ENCODE measurements at places on chromosomes 6 and 20. TPM values are rescaled to one million over a fixed set of nuclear protein-coding genes. Genes with fewer than 3 reads are reported as not detected.

CHRNA4 gene
- 0.61 TPM for total RNA-seq

LY6G6D gene
- not detected for total RNA-seq

ENPP1 gene
- 1.3 TPM for total RNA-seq

STXBP5 gene
- total RNA-seq: 11.5 TPM

MDFI gene
- total RNA-seq: 0.49 TPM

FAM135A gene
- 16.1 TPM for total RNA-seq

MUC21 gene
- not detected for total RNA-seq

TNF gene
- total RNA-seq: not detected

PRSS16 gene
- 3.3 TPM for total RNA-seq

LPIN3 gene
- 19.2 TPM for total RNA-seq

AKAP12 gene
- 196 TPM for total RNA-seq

GRM1 gene
- total RNA-seq: not detected

IL17F gene
- total RNA-seq: not detected

RAET1L gene
- 0.49 TPM for total RNA-seq

VEGFA gene
- 33.4 TPM for total RNA-seq

RFX6 gene
- total RNA-seq: not detected

CRISP1 gene
- not detected for total RNA-seq

SLC17A4 gene
- total RNA-seq: not detected

LHFPL5 gene
- 0.16 TPM for total RNA-seq

FAM83C gene
- 0.09 TPM for total RNA-seq

SLC52A3 gene
- total RNA-seq: 0.60 TPM

TRIM31 gene
- total RNA-seq: 0.69 TPM

LRRC73 gene
- 0.56 TPM for total RNA-seq

GPX5 gene
- total RNA-seq: not detected

TCP11 gene
- not detected for total RNA-seq

ADRM1 gene
- 196 TPM for total RNA-seq

SAPCD1 gene
- 3.7 TPM for total RNA-seq

KCNK15 gene
- total RNA-seq: 0.62 TPM

CCN5 gene
- total RNA-seq: 34.3 TPM

KCNQ5 gene
- total RNA-seq: 1.4 TPM
